ENCODE measurements at places on chromosomes 3 and 15. TPM values are rescaled to one million over a fixed set of nuclear protein-coding genes. Genes with fewer than 3 reads are reported as not detected.

GRCh38 chr3:126781889-126782491 is 78.0 kb downstream of the CHCHD6 start:
- H3K27ac ChIP-seq, result peak overlapping the region; percentile 86
- H3K27me3 ChIP-seq, result no peaks in the 10 kb centered on the region
- DNase-seq, result no peak
- H3K36me3 ChIP-seq, result peaks cover 2% of the 10 kb centered on the region

DNA sequence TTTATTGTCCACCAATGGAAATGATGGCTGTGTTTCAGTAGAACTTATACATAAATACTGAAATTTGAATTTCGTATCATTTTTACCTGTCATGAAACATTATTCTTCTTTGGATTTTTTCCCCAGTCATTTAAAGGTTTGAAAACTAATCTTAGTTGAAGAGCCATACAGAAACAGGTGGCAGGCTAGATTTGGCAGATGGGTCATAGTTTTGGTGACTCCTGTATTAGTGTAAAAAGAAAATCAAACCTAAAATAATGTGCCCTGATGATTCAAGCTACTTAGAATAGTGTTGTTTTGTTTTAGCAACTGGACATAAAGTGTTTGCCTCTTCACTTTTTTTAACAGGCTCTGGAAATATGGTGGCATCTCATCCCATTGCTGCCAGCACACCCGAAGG is 68.9 kb downstream of the SIDT1 start:
- no peak for DNase-seq
- H3K4me1 ChIP-seq, result no peaks in the 10 kb centered on the region
- peaks cover 8% of the 10 kb centered on the region for H3K27me3 ChIP-seq

GRCh38 chr3:186824430-186825139 is 17.9 kb upstream of the ADIPOQ start:
- H3K4me3 ChIP-seq, result no peak overlapping the region
- peaks cover 49% of the 10 kb centered on the region for H3K4me1 ChIP-seq
- DNase-seq, result no peak
- H3K36me3 ChIP-seq, result no peaks in the 10 kb centered on the region
- peaks cover 12% of the 10 kb centered on the region for H3K27me3 ChIP-seq
- no peak overlapping the region for H3K27ac ChIP-seq

- H3K4me3 ChIP-seq, result no peak overlapping the region
- DNase-seq, result no peak
- peak overlapping the region; percentile 80 for H3K27ac ChIP-seq
- no peaks in the 10 kb centered on the region for H3K27me3 ChIP-seq
Measured at GRCh38 chr3:151197981-151198767, 4.8 kb downstream of the GPR171 start.

DNA sequence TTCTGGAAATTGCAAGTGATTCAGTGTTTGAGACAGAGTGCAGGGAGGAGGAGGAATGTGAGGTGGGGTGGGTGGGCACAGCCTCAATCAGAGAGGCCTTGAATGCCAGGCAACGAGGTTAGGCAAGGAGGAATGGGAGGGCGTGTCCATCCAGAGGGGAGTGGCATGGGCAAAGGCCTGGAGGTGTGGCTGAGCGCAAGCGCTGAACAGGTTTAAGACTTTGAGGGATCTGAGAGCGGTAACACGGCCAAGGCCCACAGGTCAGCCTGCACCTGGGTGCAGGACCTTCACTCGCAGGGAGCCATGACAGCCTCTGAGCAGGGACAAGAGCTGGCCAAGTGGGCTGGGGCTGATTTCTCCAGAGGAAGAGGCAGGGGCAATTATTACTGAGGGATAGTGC is 125.9 kb downstream of the TPRA1 start:
- no peaks in the 10 kb centered on the region for H3K4me1 ChIP-seq
- no peak overlapping the region for H3K27ac ChIP-seq
- DNase-seq, result no peak
- no peak overlapping the region for H3K4me3 ChIP-seq

GRCh38 chr15:42286445-42287029 is 13.3 kb upstream of the TMEM87A start:
- no peaks in the 10 kb centered on the region for H3K4me1 ChIP-seq
- H3K4me3 ChIP-seq, result no peak overlapping the region
- no peak for DNase-seq
- H3K27ac ChIP-seq, result no peak overlapping the region
- no peaks in the 10 kb centered on the region for H3K27me3 ChIP-seq

- no peak overlapping the region for H3K27ac ChIP-seq
- peaks cover 2% of the 10 kb centered on the region for H3K36me3 ChIP-seq
- H3K4me1 ChIP-seq, result no peaks in the 10 kb centered on the region
- H3K4me3 ChIP-seq, result no peak overlapping the region
- no peak for DNase-seq
- peaks cover 5% of the 10 kb centered on the region for H3K27me3 ChIP-seq
Measured at GRCh38 chr3:35408882-35409281, 230.4 kb upstream of the ARPP21 start.

GRCh38 chr3:30625541-30626438 is 19.4 kb downstream of the TGFBR2 start:
- no peaks in the 10 kb centered on the region for H3K36me3 ChIP-seq
- H3K4me3 ChIP-seq, result no peak overlapping the region

GRCh38 chr3:61182662-61183061 is 68.6 kb downstream of the FHIT start:
- H3K4me3 ChIP-seq, result no peak overlapping the region
- H3K4me1 ChIP-seq, result peaks cover 15% of the 10 kb centered on the region
- no peaks in the 10 kb centered on the region for H3K36me3 ChIP-seq
- H3K27ac ChIP-seq, result no peak overlapping the region
- no peak for DNase-seq
- H3K27me3 ChIP-seq, result peaks cover 7% of the 10 kb centered on the region

- DNase-seq, result no peak
- no peaks in the 10 kb centered on the region for H3K36me3 ChIP-seq
- H3K4me3 ChIP-seq, result no peak overlapping the region
Measured at GRCh38 chr3:182366746-182367145, 426.6 kb upstream of the ATP11B start.

GRCh38 chr15:61119556-61119955 is 109.5 kb downstream of the RORA start:
- peaks cover 29% of the 10 kb centered on the region for H3K4me1 ChIP-seq
- H3K36me3 ChIP-seq, result no peaks in the 10 kb centered on the region
- no peak overlapping the region for H3K4me3 ChIP-seq
- H3K27me3 ChIP-seq, result no peaks in the 10 kb centered on the region
- H3K27ac ChIP-seq, result no peak overlapping the region
- DNase-seq, result no peak

- H3K36me3 ChIP-seq, result no peaks in the 10 kb centered on the region
- no peak for DNase-seq
- H3K4me1 ChIP-seq, result no peaks in the 10 kb centered on the region
- no peak overlapping the region for H3K27ac ChIP-seq
- peaks cover 3% of the 10 kb centered on the region for H3K27me3 ChIP-seq
- no peak overlapping the region for H3K4me3 ChIP-seq
Measured at GRCh38 chr3:154684021-154684420, 254.0 kb upstream of the GPR149 start.

DNA sequence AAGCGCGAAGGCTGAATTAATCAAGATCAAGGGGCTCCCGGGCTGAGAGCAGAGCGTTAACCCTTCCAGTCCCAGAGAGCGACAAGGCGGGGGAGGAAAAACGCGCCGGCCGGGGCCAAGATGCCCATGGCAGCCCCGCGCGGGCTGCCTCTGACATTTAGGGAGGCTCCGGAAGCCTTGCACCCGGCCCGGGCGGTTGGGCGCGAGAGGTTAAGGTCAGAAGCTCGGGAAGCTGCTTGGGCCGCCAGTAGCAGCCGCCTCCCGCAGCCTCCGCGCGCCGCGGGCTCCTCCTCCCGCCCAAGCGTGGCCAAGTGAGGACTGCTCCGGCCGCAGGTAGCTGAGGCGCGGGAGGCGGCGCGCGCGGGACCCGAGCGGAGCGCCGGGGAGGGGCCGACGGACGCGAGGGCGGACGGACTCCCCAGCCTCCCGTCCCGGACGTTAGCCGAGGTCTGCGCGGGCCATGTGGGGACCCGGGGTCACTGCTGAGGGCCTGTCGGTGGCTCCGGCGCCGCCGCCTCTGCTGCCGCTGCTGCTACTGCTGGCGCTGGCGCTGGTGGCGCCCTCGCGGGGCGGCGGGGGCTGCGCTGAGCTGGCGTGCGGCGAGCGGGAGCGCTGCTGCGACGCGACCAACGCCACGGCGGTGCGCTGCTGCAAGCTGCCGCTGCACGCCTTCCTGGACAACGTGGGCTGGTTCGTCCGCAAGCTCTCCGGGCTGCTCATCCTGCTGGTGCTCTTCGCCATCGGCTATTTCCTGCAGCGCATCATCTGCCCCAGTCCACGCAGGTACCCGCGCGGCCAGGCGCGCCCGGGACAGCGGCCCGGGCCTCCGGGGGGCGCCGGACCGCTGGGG is at the start of gene C3orf80:
Gene C3orf80 (plus strand): TSS at position 247 of the 850 bp plus-strand sequence. CDS start 214 bp downstream, at position 461.
- peaks cover 10% of the 10 kb centered on the region for H3K4me1 ChIP-seq
- H3K36me3 ChIP-seq, result no peaks in the 10 kb centered on the region
- peak within 1 kb of the TSS; percentile 70 for H3K4me3 ChIP-seq
- DNase-seq, result no peak
- peaks cover 29% of the 10 kb centered on the region for H3K27me3 ChIP-seq
- no peak within 1 kb of the TSS for H3K27ac ChIP-seq

GRCh38 chr3:15685927-15686326 is 84.4 kb downstream of the BTD start:
- H3K36me3 ChIP-seq, result peaks cover 25% of the 10 kb centered on the region
- H3K4me1 ChIP-seq, result peaks cover 31% of the 10 kb centered on the region
- no peak for DNase-seq
- H3K27me3 ChIP-seq, result no peaks in the 10 kb centered on the region

The SLC51B gene
- not detected for total RNA-seq

The IQCF5 gene
- total RNA-seq, result not detected
